ENCODE measurements at places on chromosomes 4 and X.

GRCh38 chr4:88196523-88197185 lies 38.2 kb upstream of the ABCG2 start:
- DNase-seq: no peak

GRCh38 chr4:161601011-161601410 lies 562.8 kb downstream of the FSTL5 start:
- no peak for DNase-seq

GRCh38 chr4:139176302-139177048 lies 543 bp downstream of the ELF2 start:
- DNase-seq: peak; percentile 65

DNA sequence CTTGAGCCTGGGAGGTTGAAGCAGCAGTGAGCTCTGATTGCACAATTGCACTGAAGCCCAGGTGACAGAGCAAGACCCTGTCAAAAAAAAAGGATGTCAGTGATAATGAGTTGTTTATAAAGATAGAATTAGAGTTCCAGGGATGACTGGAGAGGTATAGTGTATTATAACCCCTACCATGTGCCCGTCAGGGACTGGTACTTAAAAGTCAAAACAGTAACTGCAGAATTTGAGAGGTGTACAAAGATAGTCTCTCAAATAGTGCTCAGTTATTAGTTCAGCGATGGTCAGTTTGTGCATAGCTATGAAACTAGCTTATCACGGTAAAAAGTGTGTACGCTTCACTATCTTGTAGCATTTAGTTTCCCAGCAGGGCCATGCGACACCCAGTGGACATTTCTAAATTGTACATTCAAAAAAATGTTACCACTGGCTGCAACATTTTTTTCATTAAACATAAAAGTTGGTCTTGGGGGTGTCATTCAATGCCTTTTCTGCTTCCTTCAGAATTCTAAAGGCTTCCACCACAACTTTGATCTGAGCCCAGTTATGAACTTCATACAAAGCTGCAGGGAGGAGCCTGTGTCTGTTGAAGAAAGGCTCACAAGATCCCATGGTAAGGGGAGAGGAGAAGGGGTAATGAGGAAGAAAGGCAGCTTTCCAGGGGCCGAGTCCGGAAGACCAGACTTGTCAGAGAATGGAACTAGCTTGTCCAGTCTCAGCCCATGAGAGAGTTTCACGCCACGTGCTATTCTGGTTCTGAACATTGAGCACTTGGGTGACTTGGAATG lies 9.2 kb upstream of the GYG2 start:
- DNase-seq: peak; percentile 61

- no peak for DNase-seq
Measured at GRCh38 chr4:73161527-73162185, 92.1 kb upstream of the COX18 start.

DNA sequence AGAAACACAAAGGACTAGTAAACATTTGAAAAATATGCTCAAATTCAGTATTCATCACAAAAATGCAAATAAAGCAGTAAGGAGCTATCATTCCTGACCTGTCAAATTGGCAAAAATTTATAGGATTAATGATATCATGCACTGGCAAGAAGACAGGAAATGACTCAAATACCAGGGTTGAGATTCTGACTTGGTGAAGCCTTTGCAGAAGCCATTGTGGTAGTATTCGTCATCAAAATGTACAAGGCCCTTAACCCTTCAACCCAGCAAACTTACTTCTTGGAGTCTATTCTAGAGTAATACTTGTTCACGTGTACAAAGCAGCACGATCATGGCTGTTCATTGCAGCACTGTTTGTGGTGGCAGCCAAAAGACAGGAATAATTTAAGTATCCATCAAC lies 132.4 kb downstream of the ENOX2 start:
- peak; percentile 17 for DNase-seq

DNA sequence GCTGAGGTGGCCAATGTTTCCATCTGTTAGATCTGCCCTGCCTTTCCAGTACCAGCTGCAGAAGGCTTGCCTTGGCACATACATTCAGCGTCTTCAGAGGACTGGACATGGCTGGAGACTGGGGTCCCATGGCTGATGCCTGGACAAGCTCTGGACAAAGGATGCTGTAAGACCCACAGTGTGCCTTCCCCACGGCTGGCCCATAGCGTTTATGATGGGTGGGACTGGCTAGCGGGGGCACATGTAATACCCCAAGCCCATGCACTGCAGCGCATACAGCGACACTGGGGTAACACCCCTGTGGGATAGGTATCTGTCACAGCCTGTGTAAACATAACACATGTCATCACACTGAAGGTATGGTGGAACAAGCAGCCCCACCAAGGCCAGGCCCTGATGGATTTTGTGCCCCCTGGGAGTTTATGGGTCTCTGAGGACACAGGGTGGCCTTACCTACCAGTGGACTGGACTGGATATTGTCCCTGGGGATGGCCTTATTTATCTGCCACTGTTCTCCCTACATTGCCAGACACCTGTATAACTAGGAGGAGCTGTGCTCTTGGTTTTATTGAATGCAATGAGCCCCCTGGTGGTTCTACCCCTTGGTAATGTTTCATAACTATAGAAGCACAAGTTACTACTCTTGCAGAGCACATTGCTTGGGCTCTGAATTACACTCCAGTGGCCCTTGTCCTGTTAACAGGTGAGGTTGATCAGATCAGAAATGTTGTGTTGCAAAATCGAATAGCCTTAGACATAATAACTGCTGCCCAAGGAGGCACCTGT lies 34.3 kb upstream of the TACR3 start:
- no peak for DNase-seq

- no peak for DNase-seq
Measured at GRCh38 chr4:25505637-25505991, 128.6 kb downstream of the ANAPC4 start.

DNA sequence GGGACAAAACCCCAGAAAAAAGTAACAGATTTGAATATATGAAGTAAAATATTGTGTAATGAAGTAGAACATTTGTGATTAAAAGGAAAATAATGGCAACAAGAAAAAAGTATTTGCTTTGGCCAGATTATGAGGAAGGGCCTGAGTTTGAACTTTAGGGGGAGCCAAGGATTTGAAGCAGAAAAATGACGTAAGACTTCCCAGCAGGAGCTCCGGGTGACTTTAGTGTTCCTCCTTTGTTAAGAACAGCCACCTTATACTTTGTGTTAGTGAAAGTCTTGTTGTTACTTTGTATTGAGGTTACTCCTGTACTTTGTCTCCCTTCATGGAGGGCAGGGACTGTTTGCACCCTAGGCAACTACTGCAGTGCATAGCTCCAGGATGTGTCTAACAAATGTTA lies 41.1 kb downstream of the DCUN1D4 start:
- no peak for DNase-seq

- no peak for DNase-seq
Measured at GRCh38 chrX:40685362-40685918, 38.1 kb upstream of the CXorf38 start.

DNA sequence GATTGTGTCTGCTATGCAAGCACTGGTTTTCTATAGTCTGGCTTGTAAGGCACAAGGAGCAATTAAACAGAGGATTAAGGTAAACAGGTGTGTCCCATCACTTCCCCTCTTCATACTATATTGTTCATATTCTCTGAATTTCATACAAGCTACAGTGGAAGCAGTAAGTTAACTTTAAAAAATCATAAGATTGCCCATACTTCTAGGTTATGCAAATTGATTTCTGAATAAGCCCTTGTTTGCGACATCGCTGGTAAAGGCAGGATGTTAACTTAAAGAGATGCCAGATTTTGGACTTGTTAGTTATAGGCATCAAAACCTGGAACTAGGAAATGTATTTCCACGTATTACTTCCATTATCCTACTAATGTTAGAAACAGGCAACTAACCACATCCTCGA lies 1.0 kb upstream of the TMEM131L start:
- DNase-seq: no peak

- DNase-seq: peak; percentile 22
Measured at GRCh38 chr4:78551420-78552351, at the start of gene ANXA3. Gene ANXA3 (plus strand): TSS chr4:78551770. CDS start chr4:78554474, 2,704 bp downstream.

GRCh38 chrX:130393451-130394074 lies 8.1 kb upstream of the GPR119 start:
- DNase-seq: peak; percentile 60

- DNase-seq: no peak
Measured at GRCh38 chr4:8123389-8123788, 35.2 kb downstream of the ABLIM2 start.

GRCh38 chr4:40585201-40585799 lies 44.4 kb downstream of the RBM47 start:
- DNase-seq: no peak

- DNase-seq: no peak
Measured at GRCh38 chr4:78901882-78902281, 37.4 kb downstream of the PAQR3 start.

Data from hepatic stellate cell (primary cell).